ENCODE measurements at places on chromosomes 16 and 17. TPM values are rescaled to one million over a fixed set of nuclear protein-coding genes. Genes with fewer than 3 reads are reported as not detected.

GRCh38 chr16:29963021-29963743 is 1.3 kb downstream of the TMEM219 start:
- H3K27me3 ChIP-seq = no peaks in the 10 kb centered on the region
- H3K4me1 ChIP-seq = peaks cover 12% of the 10 kb centered on the region
- no peak overlapping the region for H3K27ac ChIP-seq

DNA sequence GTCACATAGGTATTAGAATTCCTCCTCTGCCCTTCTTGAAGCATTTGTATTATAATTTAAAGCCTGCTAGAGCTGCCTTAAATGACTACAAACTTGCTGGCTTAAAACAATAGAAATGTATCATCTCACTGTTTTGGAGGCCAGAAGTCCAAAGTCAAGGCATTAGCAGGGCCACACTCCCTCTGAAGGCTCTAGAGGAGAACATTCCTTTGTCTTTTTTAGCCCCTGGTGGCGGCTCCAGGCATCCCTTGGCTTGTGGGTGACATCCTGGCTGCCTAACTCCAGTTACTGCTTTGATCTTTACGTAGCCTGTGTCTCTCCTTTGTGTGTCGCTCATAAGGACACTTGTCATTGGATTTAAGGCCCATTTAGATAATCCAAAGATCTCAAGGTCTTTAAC is 186.6 kb upstream of the SALL1 start:
- no peak for DNase-seq
- H3K27me3 ChIP-seq = no peaks in the 10 kb centered on the region
- H3K4me1 ChIP-seq = no peaks in the 10 kb centered on the region
- no peaks in the 10 kb centered on the region for H3K36me3 ChIP-seq
- no peak overlapping the region for H3K27ac ChIP-seq

DNA sequence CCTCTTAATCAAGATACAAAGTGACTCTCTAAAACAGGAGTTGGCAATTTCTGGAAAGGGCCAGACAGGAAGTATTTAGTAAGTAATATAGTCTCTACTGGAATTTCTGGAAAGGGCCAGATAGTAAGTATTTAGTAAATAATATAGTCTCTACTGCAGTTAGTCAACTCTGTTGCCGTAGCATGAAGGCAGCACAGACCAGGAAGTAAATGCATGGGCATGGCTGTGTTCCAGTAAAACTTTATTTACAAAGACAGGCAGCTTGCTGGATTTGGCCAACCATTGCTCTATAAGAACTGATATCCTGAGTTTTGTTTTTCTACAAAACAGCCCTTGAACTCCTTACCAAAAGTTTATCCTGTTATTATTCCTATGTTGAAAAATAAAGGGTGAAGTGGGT is 16.9 kb downstream of the LDAF1 start:
- peaks cover 25% of the 10 kb centered on the region for H3K36me3 ChIP-seq
- no peak for DNase-seq
- H3K27ac ChIP-seq = no peak overlapping the region
- H3K4me3 ChIP-seq = no peak overlapping the region

Gene TRPV2
- 93.6 TPM for total RNA-seq

- H3K4me3 ChIP-seq = no peak overlapping the region
- no peaks in the 10 kb centered on the region for H3K27me3 ChIP-seq
- peaks cover 53% of the 10 kb centered on the region for H3K4me1 ChIP-seq
- H3K36me3 ChIP-seq = no peaks in the 10 kb centered on the region
- no peak overlapping the region for H3K27ac ChIP-seq
- peak; percentile 62 for DNase-seq
These were observed 424 bp downstream of the YBX2 start for GRCh38 chr17:7293816-7294613.

DNA sequence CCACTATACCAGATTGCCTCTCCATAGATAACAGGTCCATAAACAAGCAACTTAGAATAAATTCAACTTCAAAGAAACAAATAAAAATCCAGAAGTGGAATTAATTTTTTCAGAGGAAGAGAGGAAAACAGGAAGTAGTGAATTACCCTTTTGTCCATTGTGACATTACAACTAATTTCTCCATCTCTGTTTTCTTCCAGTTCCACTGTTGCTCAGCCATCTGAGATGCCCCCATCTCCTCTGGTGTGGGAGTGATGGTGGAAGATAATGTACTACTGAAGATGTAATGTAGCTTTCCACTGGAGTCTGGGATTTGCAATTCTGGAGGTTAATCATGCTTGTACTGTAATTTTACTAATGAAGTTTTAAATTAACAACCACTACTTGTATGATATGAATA is 124.6 kb upstream of the TMEM97 start:
- peaks cover 48% of the 10 kb centered on the region for H3K36me3 ChIP-seq
- H3K4me3 ChIP-seq = no peak overlapping the region
- H3K4me1 ChIP-seq = no peaks in the 10 kb centered on the region
- DNase-seq = no peak

DNA sequence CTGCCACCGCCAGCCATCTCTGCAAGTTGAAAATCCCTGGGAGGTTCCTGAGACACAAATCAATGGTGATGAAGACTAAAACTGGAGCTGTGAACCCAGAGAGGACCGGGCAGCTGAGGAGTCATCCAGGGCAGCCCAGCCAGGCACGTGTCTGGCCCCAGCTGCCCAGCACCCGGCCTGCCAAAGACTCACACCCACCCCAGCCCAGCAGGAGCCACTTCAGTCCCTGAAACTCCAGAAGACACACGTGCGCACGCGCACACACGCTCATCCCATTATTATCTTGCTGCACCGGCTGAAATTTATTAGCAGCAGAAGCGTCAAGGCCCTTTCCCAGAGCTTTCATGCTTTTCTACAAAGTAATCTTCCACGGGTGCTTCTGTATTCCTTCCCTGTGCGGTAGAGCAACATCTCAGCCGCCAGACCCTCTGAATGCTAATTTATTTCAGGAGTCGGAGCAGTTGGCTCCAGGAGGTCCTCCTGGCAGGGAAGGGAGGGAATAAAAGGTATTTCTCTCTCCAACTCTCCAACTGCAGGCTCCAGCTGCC is 59.8 kb upstream of the RBFOX3 start:
- DNase-seq = no peak
- no peak overlapping the region for H3K4me3 ChIP-seq
- H3K36me3 ChIP-seq = no peaks in the 10 kb centered on the region
- H3K4me1 ChIP-seq = no peaks in the 10 kb centered on the region

DNA sequence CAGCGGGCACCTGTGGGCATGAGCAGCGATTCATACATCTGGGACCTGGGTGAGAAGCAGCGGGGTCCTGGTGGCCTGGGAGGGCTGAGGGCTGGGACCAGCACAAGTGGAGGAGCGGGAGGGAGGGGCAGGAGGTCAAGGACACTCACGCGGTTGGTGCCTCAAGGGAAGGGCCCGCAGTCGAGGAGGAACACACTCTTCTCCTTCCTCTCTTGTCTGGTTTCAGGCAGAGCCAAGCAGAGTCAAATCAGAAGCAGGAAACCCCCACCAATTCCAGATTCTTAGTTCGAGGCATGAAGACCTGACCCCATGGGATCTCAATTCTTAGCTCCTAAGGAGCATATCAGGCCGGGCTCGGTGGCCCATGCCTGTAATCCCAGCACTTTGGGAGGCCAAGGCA is 15.7 kb downstream of the DNAI2 start:
- no peaks in the 10 kb centered on the region for H3K36me3 ChIP-seq
- no peak overlapping the region for H3K27ac ChIP-seq
- H3K4me3 ChIP-seq = no peak overlapping the region

DNA sequence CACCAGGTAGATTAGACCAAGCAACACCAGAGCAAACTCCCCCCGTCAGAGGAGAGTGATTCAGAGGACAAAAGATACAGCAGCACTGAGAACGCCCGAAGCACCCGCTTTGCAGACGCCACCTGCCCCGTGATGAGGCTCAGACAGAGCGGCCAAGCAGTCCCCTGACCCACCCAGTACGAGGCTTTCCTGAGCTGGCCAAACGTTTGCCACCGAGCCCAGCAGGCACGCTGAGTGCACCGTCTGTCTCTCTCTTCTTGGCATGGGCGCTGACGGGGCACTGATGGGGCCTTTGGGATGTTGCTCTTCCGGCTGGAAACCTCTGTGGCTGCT is 19.4 kb upstream of the WDR45B start:
- no peaks in the 10 kb centered on the region for H3K36me3 ChIP-seq
- H3K27me3 ChIP-seq = peaks cover 6% of the 10 kb centered on the region
- no peak overlapping the region for H3K4me3 ChIP-seq
- H3K4me1 ChIP-seq = peaks cover 45% of the 10 kb centered on the region
- H3K27ac ChIP-seq = no peak overlapping the region

DNA sequence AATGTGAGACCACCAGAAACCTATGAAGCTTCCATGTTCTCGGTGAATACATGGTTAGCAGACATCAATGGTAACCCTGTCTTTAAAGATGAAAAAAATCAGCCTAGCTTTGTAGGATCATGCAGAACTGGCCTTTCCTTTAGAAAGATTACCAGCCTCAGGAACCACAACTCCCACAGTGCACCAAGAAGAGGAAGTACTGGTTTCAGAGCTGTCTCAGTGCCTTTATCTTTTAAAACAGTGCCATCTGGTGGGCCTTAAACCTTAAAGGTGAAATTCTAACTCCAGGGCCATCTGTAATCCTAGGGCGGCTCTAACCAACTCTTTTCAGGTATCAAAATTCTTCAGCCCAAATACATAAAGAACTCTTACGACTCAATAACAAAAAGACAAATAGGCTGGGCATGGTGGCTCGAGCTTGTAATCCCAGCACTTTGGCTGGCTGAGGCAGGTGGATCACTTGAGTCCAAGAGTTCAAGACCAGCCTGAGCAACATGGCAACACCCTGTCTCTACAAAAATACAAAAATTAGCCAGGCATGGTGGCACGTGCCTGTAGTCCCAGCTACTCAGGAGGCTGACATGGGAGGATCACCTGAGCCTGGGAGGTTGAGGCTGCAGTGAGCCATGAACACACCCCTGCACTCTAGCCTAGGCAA is 5.4 kb downstream of the ATPAF2 start:
- H3K27me3 ChIP-seq = no peaks in the 10 kb centered on the region
- no peak overlapping the region for H3K27ac ChIP-seq
- peaks cover 8% of the 10 kb centered on the region for H3K4me1 ChIP-seq
- H3K4me3 ChIP-seq = no peak overlapping the region

DNA sequence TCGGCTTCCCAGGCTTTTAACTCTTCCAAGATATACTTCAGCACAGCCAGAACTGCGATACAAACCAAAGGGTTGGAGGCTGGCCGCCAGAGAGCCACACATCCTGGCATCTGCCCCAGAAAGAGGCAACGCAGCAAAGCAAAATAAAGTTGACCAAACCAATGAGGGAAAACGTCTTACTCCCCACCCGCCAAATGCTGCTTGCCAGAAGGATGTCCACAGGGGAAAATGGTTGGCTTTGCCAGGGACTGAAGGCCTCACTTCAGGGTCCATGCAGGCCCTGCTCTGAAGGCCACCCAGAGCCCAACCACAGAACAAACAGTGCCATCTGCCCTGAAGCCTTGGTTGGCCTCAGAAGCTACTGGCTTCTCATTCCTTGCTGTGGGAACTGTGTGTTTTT is 15.0 kb downstream of the CACNG1 start:
- H3K27ac ChIP-seq = no peak overlapping the region
- peaks cover 16% of the 10 kb centered on the region for H3K27me3 ChIP-seq
- DNase-seq = no peak

Gene NT5C3B
- total RNA-seq = 80.6 TPM

- H3K36me3 ChIP-seq = no peaks in the 10 kb centered on the region
- no peak overlapping the region for H3K27ac ChIP-seq
- no peak overlapping the region for H3K4me3 ChIP-seq
- no peaks in the 10 kb centered on the region for H3K4me1 ChIP-seq
- H3K27me3 ChIP-seq = no peaks in the 10 kb centered on the region
These were observed 774.5 kb upstream of the RBFOX1 start for GRCh38 chr16:6558126-6558525.

GRCh38 chr17:28133562-28133970 is 91.1 kb downstream of the NLK start:
- H3K4me3 ChIP-seq = no peak overlapping the region
- H3K27ac ChIP-seq = no peak overlapping the region
- no peaks in the 10 kb centered on the region for H3K27me3 ChIP-seq
- no peaks in the 10 kb centered on the region for H3K4me1 ChIP-seq
- H3K36me3 ChIP-seq = peaks cover 22% of the 10 kb centered on the region

Gene GPR179
- total RNA-seq = not detected

DNA sequence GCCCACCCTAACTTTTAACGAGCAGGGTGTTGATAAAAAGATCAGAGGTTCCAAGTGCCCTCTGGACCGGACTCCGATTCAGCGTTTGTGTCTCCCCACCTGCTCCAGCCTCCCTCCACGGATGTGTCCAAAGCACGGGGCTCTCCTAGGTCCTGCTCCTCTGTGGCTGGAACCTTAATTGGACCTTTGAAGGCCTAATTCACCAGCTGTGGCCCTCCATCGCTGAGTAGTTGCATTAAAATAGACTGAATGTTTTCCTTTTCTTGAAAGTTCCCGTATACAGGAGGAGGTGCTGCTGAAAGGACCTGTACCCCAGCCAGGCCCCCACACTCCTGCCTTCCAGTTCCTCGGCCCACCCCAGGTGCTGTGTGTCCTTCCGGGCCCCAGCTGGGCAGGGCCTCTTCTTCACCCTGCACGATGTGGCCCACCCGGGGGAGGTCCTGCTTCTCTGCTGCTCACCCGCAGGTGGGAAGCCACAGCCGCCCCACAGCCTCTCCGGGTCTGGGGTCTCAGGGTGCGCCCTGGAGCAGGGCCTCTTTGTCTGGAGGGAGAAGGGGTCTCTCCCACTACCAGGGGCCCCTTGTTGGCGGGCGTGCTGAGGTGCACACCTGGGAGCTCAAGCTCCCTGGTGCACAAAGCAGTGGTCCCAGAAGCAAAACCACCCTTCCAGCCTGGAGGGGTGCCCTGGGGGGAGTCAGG is 1.3 kb upstream of the CACNA1H start:
- no peak overlapping the region for H3K27ac ChIP-seq
- H3K36me3 ChIP-seq = no peaks in the 10 kb centered on the region
- H3K4me3 ChIP-seq = no peak overlapping the region
- H3K4me1 ChIP-seq = no peaks in the 10 kb centered on the region

Gene PRSS33
- not detected for total RNA-seq

DNA sequence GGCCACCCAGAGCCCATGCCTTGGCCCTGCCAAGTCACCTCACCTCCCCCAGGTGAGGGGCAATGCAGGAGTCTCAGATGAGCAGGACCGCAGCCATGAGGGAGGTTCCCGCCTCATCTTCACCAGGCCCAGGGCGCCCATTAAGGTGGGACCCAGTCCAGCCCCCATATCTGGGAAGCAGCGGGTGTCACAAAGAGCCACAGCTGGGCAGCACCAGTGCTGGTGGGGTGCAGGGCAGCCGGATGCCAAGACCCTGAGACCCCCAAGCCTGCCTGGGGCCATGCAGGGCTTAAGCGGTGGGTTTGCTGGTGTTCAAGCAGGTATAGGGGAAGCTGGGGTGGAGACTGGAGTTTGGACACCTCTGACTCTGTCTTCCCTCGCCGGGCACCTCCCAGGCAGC is 237.8 kb upstream of the GSE1 start:
- H3K27ac ChIP-seq = no peak overlapping the region
- H3K4me3 ChIP-seq = no peak overlapping the region
- peaks cover 71% of the 10 kb centered on the region for H3K4me1 ChIP-seq
- no peak for DNase-seq

DNA sequence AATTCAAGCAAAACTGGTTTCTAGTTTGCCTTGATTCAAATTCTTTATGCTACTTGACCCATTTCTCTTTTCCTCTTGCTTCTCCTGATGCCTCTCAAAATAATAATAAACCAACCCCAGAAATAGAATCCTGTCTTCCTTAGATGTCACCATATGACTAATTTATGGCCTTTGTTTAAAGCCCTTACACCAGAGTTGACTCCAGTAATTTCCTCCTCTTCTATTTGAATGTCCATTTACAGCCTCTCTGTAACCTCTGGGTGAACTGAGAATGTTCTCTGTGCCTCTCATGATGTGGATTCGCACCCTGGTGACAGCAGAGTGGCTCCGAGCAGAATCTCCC is 31.5 kb downstream of the ZFHX3 start:
- no peak overlapping the region for H3K27ac ChIP-seq
- no peaks in the 10 kb centered on the region for H3K36me3 ChIP-seq
- no peaks in the 10 kb centered on the region for H3K4me1 ChIP-seq

Measured in K562 (cell line).